ENCODE measurements at places on chromosomes 13 and 19. TPM values are rescaled to one million over a fixed set of nuclear protein-coding genes. Genes with fewer than 3 reads are reported as not detected.

The ADAMTSL5 gene
- polyA plus RNA-seq, result 4.8 TPM

The SPRY2 gene
- polyA plus RNA-seq, result not detected

The CGB3 gene
- not detected for polyA plus RNA-seq

The GRK1 gene
- polyA plus RNA-seq, result not detected

The FLT1 gene
- 1.7 TPM for polyA plus RNA-seq

The ZNF541 gene
- not detected for polyA plus RNA-seq

The PSPN gene
- 0.91 TPM for polyA plus RNA-seq

The KLK2 gene
- not detected for polyA plus RNA-seq

The SLC25A41 gene
- polyA plus RNA-seq, result not detected

The MEIOSIN gene
- not detected for polyA plus RNA-seq

The CASP14 gene
- not detected for polyA plus RNA-seq

The CCNA1 gene
- not detected for polyA plus RNA-seq

The OR7C1 gene
- polyA plus RNA-seq, result not detected

Data from naive thymus-derived CD4-positive, alpha-beta T cell (primary cell).